Stimulated activated CD8-positive, alpha-beta memory T cell treated with anti-CD3 and anti-CD28 coated beads, Interleukin-12 subunit alpha, Interleukin-12 subunit beta, amount 100 ng/mL, for 4 hours (primary cell): ENCODE measurements at places on chromosomes 1 and 21.

DNA sequence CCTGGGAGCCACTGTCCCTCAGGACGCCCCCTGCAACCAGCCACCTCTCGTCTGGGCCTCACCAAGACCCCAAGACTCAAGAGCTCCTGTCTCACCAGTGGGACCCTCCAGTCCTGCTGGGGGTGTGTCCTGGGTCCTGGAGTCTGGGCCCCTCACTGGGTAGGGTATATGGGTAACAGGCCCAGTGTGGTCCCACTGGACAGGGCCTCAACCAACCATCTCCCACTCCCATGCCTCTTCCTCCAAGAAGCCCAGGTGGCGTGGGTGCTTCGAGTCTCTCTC is 725 bp upstream of the VWA1 start:
- DNase-seq: no peak

GRCh38 chr1:88983791-88984559 is 8.5 kb downstream of the KYAT3 start:
- DNase-seq: no peak

- no peak for DNase-seq
Observed at GRCh38 chr21:15219894-15220293, 155.1 kb upstream of the NRIP1 start.

GRCh38 chr1:2592672-2593071 is 6.1 kb downstream of the PRXL2B start:
- no peak for DNase-seq

DNA sequence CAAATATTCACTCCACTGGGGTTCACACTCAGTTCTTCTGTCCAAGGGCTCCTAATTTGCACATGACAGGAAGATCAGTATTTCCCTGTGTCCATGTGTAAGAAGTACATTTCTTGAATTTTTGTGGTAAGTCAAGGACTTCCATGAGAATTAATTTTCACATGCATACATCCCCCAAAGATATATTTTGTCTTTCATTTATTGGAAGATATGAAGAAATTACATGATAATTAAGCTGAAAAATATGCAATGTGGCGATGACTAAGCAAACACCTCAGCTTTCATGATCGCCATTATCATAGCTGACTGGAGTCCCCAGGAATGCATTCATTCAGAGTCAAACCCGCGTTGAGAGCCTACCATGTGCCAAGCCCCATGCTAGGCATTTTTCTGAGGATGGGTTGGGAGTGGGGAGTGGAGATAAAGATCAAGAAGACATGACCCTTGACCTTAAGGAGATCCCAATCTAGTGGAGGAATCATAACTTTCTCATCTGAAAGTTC is 104.6 kb upstream of the F3 start:
- DNase-seq: no peak

DNA sequence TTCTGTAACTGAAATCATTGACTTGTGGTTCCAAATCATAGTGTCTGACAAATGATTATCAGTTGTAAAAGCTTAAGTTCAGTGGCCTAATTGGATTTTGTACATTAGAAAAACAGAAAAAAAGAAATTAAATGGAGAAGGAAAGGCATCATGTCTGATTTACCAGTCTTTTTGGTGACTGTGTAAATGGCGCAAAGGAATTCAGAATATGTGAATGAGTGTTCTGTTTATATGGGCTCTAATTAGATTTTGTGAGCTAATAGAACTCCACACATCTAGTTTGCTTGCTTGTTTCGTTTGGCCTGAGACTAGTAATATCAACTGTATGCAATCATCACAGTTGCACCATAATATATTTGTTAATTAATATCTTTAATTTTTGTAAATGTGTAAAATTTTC is 151.7 kb downstream of the PLA2G4A start:
- DNase-seq: no peak

- DNase-seq: no peak
Observed at GRCh38 chr1:6003568-6004411, 11.6 kb upstream of the NPHP4 start.
